HTR-8/SVneo (cell line): ENCODE measurements at places on chromosomes 13 and 19.

DNA sequence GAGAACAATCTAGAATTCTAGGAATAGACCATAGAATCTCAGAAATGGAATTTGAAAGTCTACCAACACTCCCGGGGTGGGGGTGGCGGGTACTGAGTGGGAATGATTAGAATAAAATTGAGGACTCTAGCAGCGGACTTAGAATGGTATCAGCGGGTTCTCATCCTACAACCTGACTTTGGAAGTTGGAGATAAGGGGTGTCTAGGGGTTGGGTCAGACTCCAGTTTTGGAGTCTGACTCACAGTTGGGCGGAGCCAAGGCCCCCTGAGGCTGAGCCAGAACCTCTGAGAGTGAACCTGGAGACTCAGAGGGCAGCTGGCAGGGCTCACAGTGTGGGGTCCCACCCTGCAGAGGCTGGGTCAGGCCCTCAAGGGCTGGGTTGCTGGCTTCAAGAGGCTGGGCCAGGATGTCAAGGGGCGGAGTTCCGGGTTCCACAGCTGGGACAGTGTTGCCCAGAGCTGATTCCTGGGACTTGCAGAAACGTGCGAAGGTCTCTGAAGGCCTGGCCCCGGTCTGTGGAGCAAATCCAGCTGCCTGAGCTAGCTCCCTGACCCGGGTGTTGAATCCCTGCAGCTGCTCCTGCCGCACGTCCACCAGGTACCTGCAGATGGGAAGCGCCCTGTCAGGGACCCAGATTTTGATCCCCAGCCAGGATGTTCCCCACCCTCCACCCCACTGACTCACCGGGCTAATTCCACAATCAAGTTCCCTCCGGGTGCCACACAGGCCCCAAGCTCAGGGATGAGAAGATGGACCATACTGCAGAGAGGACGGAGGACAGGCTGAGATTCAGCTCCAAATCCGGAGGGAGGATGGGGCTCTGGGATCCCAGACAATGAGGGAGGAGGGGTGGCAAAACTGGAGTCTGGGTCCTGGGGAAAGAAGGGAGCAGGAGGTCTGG, 1.6 kb upstream of the TNNI3 start:
- DNase-seq: peak; percentile 49

- no peak for DNase-seq
These were observed 25.9 kb downstream of the FAM216B start for GRCh38 chr13:42807241-42807640.

- DNase-seq: no peak
These were observed at the start of gene MLNR for GRCh38 chr13:49220036-49220855. TSS of gene MLNR (plus strand) at chr13:49220338. CDS start at chr13:49220338, 0 bp downstream.

DNA sequence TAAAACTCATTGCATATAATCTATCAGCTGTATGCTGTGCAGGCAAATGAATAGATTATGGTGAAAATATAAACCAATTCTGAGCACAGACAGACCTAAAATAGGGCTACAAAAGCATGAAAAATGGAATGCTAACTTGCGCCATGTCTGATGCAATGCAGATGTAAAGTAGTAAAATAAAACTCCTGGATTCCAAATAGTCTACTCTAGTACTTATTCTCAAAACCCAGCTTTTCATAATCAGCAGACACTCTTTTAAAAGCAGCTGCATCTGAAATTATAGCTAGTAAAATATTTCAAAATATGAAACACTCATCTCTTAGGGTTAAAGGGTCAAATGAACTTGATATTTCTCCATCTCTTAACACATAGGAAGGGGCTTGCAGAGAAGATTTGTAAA, 4.7 kb upstream of the POMP start:
- DNase-seq: no peak

DNA sequence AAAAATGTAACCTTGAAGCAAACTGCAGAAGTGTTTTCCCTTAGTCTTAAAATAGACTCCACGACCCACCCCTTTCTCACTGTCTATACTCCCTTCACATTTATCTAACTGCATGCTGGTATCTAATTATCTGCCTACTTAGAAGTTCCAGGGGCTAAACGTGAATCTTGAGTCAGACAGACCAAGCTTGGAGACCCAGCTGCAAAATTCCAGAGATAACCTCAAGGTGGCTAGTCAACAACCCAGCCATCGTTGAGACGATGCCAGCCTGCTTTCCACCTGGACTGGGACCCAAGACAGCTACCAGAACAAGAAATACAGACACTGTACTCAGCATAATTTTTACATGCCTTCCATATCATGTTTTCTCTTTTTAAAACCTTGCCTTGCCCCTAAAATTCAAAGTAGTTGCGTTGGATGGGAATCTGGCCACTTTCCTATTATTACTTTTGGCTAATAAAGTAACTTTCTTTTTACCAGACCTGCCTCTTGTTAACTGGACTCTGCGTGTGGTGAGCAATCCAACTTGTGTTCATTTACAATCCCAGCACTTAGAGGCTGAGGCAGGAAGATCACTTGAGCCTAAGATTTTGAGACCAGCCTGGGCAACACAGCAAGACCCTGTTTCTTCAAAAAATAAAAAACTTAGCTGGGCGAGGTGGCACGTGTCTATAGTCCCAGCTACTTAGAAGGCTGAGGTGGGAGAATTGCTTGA, 82.3 kb downstream of the CDADC1 start:
- DNase-seq: no peak
